Hypothalamus (tissue), 51 donors: ENCODE measurements at places on chromosomes 16 and 17.

- DNase-seq = no peak
These were observed 31.9 kb downstream of the CMC2 start for GRCh38 chr16:80974649-80975376.

DNA sequence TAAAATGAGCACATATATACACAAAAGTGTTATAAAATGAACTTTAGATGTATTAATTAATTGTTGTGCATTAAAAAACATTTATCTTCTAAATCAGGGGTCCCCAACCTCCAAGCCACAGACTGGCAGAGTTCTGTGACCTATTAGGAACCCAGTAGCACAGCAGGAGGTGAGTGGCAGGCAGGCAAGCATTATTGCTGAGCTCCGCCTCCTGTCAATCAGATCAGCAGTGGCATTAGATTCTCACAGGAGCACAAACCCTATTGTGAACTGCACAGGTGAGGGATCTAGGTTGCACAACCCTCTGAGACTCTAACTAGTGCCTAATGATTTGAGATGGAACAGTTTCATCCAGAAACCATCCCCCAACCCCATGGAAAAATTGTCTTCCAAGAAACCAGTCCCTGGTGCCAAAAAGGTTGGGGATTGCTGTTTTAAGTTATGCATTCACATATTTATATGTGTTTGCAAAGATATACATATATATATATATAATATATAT is 583.7 kb downstream of the KCNJ2 start:
- DNase-seq = no peak

DNA sequence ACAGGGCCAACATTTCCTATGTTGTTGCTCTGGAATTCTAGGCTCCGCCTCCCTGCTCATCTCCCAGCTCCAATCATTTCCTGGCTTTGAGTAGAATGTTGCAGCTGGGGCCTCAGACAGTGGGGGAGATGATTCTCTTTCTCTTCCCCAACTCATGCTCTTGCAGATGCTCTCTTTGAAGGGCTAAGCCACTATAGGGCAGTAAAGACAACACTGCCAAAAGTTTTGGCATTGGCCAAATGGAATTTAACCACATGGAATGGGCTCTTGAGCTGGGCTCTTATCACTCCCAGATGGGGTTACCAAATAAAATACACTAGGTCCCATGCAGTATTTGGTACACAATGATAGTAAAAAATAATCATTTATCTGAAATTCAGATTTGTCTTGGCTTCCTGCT is 19.6 kb upstream of the EFCAB13 start:
- no peak for DNase-seq

- no peak for DNase-seq
These were observed at the start of gene PRR35 for GRCh38 chr16:560204-560700. PRR35 (plus strand) TSS chr16:560394; CDS start chr16:563295, 2,901 bp downstream.

- DNase-seq = no peak
These were observed 21.7 kb upstream of the ACSF3 start for GRCh38 chr16:89071686-89072547.

GRCh38 chr17:37640015-37640414 is 3.2 kb downstream of the DDX52 start:
- DNase-seq = no peak

DNA sequence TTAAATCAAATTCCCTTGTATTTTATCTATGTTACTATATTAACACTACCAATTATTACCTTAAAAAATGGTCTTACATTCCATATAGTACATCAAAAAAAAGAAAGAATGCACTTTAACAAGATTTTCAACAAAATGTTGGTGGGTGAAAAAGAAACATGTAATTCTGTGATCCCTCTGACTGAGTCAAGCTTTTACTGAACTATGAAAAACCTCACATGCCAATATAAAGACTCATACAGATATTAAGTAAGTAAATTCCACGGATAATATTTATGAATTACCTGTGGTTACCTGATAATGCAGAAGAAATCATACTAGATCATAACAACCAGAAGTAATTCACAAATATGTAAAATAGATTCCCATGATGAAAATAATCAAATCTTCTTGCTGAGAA is 12.4 kb downstream of the COIL start:
- no peak for DNase-seq

- DNase-seq = no peak
These were observed 97.8 kb downstream of the ARHGAP44 start for GRCh38 chr17:12887088-12887487.

GRCh38 chr17:2892305-2892971 is 96.2 kb downstream of the RAP1GAP2 start:
- DNase-seq = no peak

- no peak for DNase-seq
These were observed 26.5 kb upstream of the SLC25A19 start for GRCh38 chr17:75315541-75316243.

DNA sequence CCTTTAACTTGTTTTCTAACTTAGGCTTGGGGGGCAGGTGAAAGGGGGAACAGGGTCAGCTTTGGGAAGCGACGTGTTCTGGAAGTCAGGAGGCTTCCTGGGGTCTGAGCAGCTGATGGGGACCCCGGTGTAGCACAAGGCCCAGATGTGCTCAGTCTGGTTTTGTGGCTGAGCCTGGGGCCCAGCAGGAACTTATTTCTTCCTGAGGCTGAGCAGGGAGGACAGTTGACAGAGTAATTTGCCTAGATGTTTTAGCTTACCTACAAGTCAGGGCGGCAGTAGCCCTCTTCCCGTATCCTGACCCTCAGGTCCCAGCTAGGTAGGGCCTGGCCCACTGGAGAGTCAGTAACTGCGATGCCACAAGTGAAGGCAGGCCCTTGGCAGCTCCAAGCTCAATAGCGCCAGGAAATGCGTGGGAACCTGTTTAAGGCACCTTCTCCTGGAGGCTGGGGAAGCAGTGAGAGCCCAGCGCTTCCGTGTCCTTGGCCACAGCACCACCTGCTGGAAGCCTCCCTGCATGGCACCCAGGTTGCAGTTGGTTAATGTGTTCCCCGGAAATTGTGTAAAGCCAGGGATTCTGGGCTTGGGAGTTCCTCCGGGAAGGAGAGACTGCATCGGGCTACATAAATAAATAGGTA is 5.2 kb downstream of the CCR7 start:
- DNase-seq = peak; percentile 86

DNA sequence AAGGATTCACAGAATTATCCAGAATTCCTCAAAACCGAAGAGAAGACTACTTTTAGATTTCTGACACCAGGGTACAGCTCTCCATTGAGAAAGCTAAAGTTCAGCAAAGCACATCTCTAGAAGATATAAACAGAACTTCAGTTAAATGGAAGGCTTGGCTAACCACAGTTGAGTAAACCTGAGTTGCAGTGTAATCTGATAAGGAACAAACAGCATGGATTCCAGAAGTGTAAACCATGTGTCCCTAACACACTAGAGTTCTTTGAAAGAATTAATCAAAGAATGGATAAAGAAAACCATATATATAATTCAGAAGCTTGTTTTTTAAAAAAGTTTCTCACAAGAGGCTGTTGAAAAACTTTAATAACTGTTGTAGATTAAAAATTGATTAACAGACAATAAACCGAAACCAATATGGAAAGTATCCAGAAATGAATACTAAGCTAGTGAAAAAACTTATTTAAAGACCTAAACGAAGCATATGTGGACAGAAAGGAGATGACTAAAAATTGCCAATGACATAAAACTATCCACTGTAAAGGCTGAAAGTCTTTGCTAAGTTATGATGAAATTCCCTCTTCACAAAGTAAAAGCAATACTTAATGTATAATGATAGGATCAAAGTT is 4.3 kb downstream of the RNF43 start:
- no peak for DNase-seq

DNA sequence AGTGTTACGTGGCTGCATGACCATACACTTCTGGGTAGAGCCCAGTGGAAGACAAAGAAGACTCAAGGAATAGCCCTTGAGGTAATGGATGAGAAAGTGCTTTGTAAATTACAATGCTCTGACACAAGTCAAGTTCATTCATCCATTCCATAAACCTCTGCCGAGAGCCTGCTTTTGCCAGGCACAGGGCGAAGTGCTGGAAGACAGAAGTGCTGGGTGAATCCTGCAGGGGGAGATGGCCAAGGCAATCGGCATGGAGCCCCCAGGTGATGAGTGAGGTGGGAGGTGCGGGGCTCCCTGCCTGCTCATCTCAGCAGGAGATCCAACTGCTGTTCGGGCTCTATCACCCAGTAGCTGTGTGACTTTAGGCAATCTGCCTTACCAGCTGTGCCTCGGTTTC is 2.8 kb upstream of the SOCS3 start:
- no peak for DNase-seq

DNA sequence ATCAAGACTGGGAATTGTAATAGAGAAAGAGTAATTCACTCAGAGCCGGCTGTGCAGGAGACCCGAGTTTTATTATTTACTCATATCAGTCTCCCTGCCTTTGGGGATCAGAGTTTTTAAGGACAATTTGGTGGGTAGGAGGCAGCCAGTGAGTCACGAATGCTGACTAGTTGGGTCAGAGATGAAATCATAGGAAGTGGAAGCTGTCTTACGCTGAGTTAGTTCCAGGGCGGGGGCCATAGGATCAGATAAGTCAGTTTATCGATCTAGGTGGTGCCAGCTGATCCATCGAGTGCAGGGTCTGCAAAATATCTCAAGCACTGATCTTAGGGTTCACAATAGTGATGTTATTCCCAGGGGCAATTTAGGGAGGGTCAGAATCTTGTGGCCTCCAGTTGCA is 20.2 kb upstream of the GUCY2D start:
- DNase-seq = no peak

- DNase-seq = no peak
These were observed 2.2 kb upstream of the KRT19 start for GRCh38 chr17:41530062-41531048.

GRCh38 chr16:69438465-69438864 is 14.0 kb downstream of the CYB5B start:
- no peak for DNase-seq

GRCh38 chr17:50346313-50347116 is 589 bp downstream of the XYLT2 start:
- DNase-seq = peak; percentile 33

DNA sequence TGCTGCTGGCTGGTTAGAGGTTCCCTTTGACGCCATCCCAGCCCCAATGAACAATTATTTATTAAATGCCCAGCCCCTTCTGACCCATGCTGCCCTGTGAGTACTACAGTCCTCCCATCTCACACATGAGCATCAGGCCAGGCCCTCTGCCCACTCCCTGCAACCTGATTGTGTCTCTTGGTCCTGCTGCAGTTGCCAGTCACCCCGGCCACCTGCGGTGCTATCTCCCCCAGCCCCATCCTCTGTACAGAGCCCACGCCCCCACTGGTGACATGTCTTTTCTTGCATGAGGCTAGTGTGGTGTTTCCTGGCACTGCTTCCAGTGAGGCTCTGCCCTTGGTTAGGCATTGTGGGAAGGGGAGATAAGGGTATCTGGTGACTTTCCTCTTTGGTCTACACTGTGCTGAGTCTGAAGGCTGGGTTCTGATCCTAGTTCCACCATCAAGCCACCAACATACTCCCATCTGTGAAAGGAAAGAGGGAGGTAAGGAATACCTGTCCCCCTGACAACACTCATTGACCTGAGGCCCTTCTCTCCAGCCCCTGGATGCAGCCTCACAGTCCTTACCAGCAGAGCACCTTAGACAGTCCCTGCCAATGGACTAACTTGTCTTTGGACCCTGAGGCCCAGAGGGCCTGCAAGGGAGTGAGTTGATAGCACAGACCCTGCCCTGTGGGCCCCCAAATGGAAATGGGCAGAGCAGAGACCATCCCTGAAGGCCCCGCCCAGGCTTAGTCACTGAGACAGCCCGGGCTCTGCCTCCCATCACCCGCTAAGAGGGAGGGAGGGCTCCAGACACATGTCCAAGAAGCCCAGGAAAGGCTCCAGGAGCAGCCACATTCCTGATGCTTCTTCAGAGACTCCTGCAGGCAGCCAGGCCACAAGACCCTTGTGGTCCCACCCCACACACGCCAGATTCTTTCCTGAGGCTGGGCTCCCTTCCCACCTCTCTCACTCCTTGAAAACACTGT is 11.3 kb downstream of the CX3CL1 start:
- DNase-seq = no peak

GRCh38 chr17:410543-411401 is 58.2 kb upstream of the RPH3AL start:
- DNase-seq = no peak

- DNase-seq = no peak
These were observed 21.2 kb upstream of the LGALS9 start for GRCh38 chr17:27609611-27610303.

GRCh38 chr17:40615068-40615840 is 32.4 kb downstream of the SMARCE1 start:
- DNase-seq = no peak

DNA sequence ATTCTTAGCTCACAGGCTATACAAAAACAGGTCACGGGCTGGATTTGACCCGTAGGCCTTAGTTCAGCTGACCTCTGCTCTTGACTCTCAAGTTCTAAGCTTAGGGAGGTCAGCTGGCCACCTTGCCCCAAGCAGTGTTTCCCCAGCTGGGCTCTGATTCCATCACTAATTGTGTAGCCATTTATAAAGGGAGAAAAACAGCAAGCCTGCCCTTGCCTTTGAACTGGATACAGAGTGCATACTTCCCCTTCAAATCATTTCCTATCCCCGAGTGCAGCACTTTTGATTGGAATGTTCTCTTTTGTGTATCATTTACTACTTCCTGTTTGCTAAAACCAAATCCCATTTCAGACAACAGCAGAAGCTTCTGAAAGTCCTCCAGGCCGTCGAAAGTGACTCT is 153.6 kb downstream of the KATNIP start:
- DNase-seq = no peak

DNA sequence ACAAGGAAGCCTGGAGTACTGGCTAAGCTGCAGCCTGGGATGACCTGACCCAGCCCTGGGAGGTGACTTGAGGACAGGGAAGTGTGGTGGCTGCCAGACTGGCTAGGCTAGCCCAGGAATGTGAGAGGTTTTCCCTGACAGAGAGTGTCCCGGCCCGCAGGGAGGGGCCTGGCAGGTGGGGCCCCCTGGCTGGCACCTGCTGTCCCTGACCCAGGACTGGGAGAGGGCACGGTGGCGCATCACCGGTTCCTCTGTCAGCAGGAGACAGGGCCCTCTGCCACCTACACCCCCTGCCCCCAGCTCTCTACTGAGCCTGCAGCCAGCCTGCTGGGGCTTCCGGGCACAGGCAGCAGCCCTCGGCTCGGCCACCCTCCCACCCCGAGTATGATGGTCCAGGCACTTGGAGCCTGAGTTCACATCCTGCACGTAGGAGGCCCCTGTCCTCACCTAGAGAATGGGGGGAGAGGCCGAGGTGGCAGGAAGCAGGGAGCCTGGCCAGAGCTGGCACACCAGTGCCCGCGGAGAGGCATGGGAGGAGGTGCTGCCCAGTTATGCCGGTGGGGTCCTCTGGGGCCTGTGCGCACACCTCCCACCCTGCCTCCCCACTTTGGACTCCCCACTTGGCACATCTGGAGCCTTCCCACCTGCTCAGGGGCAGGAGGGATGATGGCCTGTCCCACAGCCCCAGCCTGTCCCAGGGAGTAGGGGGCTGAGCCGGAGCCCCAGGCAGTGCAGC is 528 bp downstream of the PRSS27 start:
- no peak for DNase-seq

DNA sequence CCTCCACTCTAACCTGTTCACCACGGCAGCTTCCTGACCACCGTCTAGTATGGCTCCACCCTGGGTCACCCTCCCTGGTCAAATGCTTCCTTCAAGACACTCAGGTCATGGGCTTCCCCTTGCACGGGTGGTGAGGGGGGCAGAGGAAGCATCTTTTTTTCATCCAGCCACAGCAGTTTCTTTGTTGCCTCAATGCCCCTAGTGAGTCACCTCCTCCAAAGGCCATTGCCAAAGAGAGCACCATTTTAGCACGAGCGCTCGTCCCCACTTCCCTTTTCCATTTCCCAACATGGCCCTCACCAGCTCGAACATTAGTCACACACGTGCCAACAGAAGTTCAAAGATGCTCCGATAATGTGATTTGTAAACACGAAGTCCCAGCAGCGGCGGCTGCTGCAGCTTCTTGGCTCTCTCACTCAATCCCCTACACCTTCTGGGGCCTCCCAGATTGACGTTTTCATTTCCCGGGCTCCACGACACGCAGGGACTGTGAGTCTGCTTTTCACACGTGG is 134.6 kb downstream of the GAS7 start:
- no peak for DNase-seq
